ENCODE measurements at places on chromosomes 6 and 20. TPM values are rescaled to one million over a fixed set of nuclear protein-coding genes. Genes with fewer than 3 reads are reported as not detected.

Gene MAP1LC3A
- 5.2 TPM for total RNA-seq

Gene BMP6
- 2.2 TPM for total RNA-seq

Gene XKR7
- total RNA-seq, result not detected

Gene THBD
- total RNA-seq, result not detected

DNA sequence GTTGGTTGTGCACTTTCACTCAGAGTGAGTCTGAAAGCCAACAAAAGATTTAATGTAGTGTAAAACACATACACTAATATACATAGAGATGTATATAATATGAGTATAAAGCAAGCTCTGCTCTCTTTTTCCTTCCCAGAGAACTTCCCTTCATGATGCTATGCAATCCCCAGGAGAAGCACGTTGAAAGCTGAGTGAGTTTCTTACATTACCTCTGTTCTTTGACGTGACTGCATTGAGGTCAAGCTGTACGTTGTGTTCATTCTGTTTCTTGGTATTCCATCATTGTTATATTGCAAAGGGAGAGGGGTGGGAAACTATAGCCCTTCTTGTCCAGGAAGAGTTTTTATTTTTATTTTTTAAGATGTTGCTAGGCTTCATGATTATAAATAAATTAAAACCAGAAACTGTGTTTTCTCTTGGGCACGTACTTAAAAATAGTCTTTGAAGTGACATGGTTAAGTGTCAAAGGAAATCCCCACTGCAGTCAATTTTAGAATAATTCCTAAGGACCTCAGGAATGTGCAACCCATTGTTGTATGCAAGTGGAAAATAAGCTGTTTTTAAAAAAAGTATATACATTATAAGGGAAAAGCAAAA is 651.0 kb downstream of the CD109 start:
- DNase-seq, result no peak

DNA sequence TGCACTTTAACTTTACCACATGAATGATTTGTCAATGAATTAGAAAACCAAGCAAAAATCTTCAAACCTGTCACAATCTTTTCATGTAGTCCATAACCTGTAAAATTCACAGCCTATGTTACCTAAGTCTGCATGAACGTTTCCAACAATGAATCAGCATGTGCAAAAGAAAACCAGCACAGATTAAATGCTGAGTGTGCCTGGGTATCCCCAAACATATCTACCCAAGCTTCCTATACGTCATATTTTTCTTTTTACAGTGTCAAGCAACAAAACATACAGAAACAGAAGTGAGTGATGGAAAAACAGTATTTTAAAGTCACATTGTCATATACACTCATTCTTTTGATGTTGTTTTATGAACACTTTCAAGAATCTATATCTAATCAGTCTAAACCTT is 713.5 kb downstream of the RFPL4B start:
- no peak for DNase-seq

- no peak for DNase-seq
Measured at GRCh38 chr20:63539441-63540370, 2.5 kb upstream of the PTK6 start.

DNA sequence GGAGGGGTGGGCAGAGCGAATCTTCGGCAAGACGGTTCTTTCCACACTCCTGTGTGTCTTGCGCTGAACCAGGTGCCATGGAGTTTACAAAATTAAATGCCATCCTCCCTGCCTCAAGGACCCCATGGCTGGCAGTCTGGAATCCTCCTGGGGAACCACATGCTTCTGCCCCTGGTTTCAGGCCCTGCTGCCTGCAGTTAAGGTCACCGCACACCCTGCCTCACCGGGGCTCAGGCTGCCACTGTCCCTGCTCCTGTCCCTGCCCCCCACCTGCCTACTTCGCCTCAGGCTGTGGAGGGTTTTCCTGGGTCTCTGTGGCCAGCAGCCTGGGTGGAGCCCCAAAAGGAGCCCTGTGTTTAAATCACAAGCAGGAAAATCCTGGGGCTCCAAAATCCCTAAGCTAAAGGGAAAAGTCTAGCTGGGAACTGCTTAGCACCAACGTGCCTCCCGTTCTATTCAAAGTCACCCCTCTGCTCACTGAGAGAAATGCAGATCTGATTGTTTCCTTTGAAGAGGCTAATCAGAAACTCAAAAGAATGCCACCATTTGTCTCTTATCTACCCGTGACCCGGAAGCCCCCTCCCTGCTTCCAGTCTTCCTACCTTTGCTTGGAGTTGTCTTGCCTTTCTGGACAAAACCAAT is 10.6 kb upstream of the TTLL2 start:
- DNase-seq, result no peak

GRCh38 chr6:43702534-43703440 is 15.2 kb upstream of the MRPS18A start:
- DNase-seq, result peak; percentile 39

DNA sequence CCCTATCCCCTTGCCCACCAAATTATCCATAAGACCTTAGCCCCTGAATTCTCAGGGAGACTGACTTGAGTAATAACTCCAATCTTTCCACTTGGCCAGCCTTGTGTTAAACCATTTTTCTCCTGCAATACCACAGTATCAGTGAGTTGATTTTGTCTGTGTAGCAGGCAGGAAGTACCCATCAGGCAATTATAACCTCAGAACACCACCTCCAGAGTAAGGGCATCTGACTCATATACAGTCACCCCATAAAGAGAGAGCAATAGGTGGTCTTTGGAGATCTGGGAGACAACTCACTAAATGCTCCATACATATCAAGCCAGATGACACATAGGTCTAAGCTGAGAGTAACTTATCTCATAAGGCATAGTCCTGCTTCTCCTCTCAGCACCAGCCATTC is 83.7 kb downstream of the FILIP1 start:
- no peak for DNase-seq

DNA sequence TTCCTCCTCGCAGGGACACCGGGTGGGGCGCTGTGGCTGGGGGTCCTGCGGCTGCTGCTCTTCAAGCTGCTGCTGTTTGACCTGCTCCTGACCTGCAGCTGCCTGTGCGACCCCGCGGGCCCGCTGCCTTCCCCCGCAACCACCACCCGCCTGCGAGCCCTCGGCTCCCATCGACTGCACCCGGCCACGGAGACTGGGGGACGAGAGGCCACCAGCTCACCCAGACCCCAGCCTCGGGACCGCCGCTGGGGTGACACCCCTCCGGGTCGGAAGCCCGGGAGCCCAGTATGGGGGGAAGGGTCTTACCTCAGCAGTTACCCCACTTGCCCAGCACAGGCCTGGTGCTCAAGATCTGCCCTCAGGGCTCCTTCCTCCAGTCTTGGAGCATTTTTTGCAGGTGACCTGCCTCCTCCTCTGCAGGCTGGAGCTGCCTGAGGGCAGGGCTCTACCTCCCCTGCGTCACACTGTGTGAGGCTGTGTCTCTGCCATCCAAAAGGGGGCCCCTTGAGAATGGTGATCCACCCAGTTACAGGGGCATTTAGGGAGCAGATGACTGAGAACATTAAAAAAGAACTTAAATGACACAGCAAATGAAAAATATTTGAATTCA is 3.9 kb upstream of the CNPY3 start:
- no peak for DNase-seq

DNA sequence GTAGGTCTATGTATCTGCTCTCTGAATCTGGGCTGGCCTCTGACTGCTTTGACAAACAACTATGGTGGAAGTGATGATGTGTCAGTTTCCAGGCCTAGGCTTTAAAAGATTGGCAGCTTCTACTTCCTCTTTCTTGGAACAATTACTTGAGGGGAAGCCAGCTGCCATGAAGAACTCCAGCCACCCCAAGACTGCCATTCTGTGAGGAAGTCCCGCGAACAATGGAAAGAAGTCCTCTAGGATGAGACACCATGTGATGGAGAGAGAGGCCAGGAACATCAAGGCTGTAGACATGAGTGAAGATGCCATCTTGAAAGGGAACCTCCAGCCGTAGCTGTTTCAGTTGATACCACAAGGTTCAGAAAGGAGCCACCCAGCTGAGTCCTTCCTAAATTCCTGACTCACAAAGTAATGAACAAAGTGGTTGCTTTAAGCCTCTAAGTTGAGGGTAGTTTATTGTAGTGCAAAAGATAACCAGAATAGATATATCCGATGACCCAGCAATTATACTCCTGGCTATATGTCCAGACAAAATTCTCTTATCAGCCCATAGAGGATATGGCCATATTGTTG is 15.3 kb upstream of the TCF15 start:
- no peak for DNase-seq

- DNase-seq, result no peak
Measured at GRCh38 chr6:18186540-18187250, 31.5 kb downstream of the KDM1B start.

GRCh38 chr20:41533537-41534136 is 84.5 kb downstream of the CHD6 start:
- no peak for DNase-seq

DNA sequence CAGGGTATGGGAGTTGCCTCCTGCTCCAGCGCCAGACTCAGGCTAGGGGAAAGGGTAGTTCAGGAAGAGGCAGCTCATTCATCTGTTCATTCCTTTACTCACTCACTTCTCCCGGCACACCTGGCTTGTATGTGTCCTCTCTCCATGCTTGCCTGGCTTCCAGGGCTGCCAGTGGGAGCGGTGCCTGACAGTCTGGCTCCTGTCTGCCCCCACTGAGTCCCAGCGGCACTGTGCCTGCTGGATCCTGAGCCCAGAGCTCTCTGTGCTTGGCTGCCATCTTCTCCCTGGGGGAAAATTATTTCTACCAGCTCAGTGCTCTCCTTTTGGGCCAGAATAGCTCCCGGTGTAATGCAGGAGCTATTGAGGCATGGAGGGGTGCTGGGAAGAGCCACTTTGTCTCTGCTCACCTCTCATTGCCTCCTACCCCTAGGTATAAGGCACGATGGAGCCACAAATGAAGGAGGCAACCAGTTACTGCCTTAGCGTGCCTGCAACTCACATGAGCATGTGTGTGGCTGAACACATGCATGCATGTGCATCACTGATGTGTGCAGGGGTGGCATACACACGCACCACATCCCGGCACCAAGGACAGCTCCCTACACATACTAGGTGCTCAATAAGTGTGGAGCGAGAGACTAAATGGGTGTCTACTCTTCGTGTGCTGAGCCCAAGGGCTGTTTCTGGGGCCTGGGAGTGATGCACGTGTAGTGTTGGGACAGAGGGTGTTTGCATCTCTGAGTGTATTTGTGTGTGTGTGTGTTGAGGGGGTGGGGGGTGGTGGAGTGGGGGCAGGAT is 46.6 kb downstream of the CDH22 start:
- DNase-seq, result no peak

DNA sequence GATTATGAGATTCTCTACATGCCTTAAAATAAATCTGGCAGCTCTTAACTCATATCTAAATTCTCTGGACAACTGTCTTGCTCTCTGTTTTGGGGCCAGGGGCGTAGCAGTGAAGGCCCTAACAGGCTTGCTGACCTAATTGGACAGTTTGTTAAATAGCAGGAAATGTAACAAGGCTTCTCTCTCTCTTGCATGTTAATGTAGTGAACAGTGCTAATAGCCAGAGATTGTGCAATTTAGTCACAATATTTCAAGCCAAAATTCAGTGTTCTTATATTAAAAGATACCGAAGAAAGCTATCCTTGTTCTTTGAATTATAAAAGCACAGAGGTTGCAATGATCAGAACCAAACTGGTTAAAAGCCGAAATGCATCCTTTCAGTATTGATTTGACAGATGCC is 3.0 kb downstream of the PPP1R3D start:
- no peak for DNase-seq

DNA sequence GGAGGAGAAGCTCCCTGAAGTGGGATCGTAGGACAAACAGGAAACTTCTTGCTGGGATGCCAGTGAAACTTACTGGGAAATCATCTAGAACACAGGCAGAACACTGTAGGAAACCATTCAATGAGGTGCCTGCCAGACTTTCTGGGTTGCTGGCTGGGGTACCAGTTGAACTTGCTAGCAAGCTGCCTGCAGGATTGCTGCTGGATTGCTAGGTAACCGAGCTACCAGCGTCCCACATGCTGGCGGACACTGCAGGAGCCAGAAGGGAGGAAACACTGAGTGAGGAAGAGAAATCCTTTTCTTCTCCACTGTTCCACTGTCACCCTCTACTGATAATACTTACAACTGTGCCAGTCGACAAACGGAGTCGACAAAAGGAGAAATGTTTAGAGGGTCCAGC is 91.3 kb upstream of the SLC35B3 start:
- DNase-seq, result no peak

- DNase-seq, result no peak
Measured at GRCh38 chr6:155222506-155222905, 41.3 kb upstream of the CLDN20 start.

GRCh38 chr6:79152269-79152737 is 74.2 kb upstream of the PHIP start:
- no peak for DNase-seq

DNA sequence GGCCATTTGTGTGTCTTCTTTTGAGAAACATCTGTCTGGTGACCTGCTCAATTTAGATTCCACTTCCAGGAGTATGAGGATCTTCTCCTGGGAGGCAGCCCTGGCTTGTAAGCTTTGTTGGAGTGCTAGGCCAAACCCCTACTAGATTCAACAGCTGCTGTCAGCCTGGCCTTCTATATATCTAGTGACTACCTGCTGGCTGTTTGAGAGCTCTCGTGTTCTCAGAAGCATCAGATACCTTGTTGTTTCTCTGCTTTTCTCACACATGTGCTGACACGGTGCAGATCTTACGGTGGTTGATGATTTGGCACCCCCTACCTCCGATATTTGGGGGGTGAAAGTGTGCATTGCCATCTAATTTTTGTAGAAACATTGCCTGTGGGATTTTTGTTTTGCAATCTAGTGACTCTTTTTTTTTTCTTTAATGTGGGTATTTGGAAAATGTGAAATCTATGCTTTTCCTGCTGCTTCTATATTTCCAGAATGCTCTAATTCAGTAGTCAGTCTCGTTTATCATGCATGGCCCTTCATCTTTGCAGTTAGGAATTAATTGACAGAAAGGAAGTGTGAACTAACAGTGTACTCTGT is 4.7 kb downstream of the CCN2 start:
- DNase-seq, result no peak

- no peak for DNase-seq
Measured at GRCh38 chr6:132931936-132932514, 117.7 kb downstream of the RPS12 start.

GRCh38 chr6:83474309-83474708 is 38.0 kb upstream of the PRSS35 start:
- no peak for DNase-seq

DNA sequence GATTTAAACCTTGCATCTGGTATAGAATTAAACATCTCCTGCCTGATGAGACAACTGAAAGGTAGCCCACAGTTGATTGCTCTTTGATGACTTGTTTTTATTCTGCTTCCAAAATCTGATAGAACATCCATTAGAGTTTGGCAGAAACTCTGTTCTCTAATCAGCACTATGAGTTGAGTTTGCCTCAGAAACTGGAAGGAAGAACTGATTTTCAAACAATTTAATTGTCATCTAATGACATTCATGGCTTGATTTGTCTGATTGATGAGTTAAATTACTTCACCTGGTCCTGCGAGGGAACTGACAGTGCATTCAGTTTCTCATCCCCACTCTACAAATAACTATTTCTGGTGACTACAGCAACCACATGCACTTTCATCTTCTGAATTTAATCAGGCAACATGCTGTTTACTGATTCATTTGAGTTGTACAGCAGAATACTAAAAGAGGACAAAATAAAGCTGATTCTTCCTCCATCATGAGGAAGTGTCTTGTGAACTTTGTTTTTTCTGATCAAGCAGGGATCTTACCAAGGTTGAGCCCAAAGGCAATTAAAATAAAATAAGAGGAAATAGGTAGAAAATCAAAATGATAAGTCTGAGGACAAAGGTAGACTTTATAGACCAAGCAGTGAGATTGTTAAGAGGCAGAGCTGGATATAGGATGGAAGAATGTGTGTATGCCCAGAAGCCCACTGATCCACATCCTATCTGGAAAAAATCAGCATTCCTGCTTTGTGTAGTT is 15.7 kb upstream of the MRAP2 start:
- DNase-seq, result no peak

GRCh38 chr20:49594143-49594930 is 26.4 kb upstream of the PTGIS start:
- peak; percentile 81 for DNase-seq

Data from activated T-cell treated with anti-CD3 and anti-CD28 coated beads, Interleukin-2, amount 50 U/mL, for 72 hours (primary cell).